ENCODE measurements at places on chromosomes 16 and 17.

DNA sequence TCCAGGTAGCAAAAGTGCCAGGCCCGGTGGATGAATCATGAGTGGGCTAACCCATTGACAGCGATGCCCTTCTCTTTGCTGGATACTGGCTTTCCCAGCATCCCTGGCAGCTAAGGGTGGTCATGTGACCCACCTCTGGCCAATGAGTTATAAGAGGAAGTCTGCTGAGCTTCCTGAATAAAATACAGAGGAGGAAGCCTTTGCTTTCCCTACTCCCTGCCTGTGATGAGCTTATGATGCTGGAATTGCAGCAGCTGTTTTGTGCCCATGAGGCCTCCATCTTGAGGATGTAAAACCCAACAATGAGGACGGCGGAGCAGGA, 15.0 kb upstream of the ATP2A3 start:
- peak; percentile 52 for DNase-seq

DNA sequence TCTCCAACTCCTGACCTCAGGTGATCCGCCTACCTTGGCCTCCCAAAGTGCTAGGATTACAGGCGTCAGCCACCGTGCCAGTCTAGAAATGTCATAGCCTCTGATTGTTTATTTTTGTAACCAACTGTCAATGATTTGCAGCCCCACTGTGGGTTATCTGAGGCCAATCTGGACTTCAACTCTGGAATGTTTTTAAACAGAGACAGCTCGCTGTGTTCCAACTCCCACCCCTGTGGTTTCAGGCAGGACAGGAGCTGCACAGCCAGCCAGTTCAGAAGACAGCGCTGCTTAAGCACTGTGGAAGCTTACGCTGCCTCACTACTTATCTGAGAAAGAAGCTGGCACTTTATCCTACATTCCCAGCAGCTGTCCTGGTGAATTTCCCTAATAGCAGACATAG, 19.5 kb downstream of the MRM3 start:
- no peak for DNase-seq

DNA sequence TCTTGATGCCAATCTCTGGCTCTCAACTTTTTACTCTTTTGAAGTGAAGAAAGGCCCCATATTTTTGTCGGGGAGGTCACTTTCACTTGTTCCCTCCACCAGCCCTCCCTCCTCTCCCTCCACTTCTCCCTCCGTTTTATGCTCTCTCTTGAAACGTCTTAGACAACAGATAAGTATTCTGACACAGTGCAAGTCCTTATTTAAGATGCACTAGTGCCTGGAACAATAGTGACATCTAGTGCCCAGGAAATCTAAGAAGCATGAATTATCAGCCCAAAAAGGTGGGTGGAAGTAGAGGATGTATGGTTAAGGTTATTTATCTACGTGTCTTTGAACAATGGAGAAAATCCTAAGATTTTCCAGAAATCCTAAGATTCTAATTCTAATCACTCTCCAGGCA, 17.9 kb downstream of the PSME3IP1 start:
- DNase-seq: peak; percentile 69

DNA sequence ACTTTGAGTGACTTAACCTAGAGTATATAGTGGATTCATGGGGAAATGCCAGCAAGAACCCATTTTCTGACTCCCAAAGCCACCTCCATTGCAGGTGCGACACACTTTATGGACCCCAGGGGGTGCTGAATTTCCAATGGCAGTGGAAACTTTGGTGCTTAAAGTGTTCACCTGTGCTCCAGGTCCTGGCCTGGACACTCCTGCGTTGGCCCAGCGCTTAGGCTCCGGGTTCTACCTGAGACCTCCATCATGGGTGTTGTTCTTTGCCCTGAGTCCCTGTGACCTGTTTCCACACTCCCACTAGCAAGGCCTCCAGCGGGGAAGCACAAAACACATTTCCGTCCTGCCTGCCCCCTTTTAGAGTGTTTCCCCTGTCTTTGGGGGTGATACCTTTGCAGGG, 3.0 kb downstream of the CCNF start:
- DNase-seq: no peak

DNA sequence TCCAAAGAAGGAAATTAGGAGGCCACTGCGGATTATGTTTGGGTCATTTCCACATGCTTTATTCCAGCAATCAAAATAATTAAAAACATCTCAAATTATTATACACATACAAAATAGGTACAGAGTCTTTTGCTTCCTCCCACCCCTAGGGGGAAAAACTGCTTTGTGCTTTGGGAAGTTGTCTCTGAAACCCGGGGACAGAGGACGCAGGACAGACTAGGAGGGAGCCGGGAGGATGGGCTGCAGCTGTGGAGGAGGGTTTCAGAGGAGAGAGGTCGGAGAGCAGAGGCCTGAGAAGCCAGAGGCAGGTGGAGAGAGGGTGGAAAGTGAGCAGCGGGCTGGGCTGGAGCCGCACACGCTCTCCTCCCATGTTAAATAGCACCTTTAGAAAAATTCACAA, 17.4 kb downstream of the COL1A1 start:
- no peak for DNase-seq

DNA sequence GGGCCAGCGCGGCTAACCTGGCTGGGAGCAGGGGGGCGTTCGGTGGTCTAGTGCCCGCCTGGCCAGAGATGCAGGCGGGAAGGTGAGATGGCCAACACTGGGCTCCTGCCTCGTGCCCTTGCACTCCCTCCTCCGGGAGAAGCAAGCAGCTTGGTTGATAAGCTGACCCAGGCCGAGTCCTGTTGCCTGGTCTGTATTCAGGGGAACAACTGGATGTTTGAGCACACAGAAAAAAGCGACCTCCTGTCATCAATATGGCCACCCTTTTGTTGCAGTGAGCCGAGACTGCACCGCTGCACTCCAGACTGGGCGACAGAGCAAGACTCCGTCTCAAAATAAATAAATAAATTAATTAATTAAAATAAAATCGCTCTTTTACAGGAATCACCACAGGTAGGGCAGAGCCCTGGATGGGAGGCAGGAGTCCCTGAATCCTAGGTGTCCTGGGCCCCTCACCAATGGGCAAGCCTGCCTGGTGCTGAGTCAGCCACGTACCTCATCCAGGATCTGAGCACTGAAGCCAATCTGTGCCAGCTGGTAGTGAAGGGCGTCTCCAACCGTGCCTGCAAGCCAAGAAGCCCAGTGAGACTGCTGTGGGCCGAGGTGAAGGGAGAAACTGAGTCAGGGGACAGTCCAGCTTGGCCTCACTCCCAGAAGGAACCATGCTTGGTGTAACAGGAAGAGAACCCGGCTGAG, 31.8 kb downstream of the HASPIN start:
- no peak for DNase-seq

All from inflammatory macrophage (primary cell).